Right renal pelvis (tissue), 4 donors: ENCODE measurements at places on chromosomes 11 and 22. TPM values are rescaled to one million over a fixed set of nuclear protein-coding genes. Genes with fewer than 3 reads are reported as not detected.

GRCh38 chr11:57222239-57222638, 14.8 kb downstream of the APLNR start:
- DNase-seq = no peak

DNA sequence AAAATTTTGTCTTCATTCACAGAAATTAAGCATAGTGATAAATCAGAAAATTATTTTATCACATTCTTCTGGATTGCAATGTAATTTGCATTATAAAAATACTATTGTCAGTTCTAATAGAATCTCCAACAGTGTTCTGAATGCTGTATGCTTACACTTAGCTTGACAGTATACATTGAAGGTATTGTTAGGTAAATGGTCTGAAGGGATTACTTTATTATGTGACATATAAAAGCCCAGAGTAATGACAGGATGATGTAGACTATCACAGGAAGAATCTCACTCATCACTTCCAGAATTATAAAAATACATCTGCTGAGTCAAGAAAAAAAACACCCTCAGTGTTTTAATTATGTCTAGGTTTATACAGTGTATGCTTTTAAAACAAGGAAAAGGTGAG, 1532.5 kb upstream of the RAG2 start:
- DNase-seq = no peak

DNA sequence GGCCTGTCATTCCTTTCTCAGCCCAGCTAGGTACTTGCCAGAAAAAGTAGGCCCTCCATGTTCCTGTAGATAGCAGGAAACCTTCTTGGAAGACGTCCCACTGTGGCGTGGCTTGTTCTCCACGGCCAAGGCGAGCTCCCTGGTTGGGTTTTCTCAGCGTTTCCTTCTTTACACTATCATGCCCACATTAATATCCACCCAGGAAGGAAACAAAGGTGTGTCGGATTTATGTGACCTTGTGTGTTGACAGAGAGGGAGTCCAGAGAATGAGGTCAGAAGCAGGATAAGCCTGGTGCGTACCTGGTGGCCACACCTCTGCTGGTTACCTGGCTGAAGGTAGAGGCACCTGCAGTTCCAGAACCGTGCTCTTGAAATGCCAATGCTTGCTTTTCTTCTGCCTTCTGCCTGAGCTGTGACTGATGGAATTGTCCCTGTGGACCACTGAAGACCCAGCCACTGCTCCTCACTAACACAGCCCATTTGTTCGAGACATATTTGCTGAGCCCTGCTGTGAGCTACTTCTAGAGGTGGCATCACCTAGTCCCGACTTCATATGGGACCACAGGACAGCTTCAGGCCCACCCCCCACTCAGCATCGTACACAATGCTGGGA, 7.9 kb downstream of the ASPHD2 start:
- no peak for DNase-seq

DNA sequence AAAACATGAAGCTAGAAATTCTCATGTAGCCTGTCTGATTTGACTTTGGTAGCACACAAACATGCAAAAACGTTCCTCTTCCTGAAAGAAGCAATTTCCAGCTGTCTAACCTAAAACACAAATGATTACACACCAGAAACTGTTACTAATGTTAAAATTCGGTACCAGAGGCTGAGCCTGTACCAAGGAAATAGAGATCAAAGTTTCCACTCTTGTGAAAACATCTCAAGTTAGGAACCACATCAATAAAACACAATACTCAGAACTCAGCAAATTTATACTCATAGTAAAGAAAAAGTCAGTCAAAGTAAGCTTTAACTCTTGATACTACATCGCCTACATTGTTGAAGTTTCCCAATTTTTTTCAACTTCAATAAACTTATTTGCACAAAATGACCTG, 107.8 kb downstream of the FCHSD2 start:
- no peak for DNase-seq

DNA sequence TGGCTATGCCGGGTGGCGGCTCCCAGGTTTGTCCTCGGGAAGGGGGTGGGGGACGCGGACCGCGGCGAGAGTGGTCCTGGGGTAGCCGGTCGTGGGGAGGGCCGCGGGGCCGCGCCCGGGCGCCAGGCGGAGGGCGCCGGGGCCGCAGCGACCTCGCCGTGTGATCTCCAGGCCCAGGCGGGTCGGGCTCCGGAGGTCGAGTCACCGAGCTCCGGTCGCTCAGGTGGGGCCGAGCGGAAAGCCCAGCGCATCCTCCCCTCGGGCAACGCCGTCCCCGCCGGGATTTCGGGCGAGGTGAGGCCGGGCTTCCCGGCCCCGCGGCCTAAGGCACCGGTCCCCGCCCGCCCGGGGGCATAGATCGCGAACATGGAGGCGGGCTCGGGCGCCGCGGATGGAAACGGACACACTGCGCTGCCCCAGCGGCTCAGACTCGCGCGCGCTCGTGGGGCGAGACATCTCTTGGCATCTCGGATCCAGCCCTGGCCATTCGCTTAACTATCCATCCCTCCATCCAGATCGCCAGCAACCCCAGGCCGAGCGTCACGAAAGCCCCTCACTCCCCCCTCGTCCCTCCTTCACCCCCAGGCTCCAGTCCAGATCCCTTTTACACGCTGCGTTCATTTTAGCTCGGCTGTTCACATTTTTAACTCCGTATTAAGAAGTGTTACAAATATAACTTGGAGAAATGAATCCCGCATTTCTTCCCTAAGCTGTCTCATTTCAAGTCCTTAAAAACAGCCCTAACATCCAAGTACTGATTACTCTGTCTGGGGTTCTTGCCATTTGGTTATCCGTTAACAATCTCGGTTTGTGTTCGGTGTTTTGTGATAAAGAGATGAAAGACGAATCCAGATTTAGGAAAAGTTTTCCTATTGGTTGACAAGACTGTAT, 460 bp downstream of the ZC3H12C start:
- DNase-seq = peak; percentile 47

The ADM2 gene
- 6.8 TPM for polyA plus RNA-seq

The CELSR1 gene
- polyA plus RNA-seq = 30.9 TPM

DNA sequence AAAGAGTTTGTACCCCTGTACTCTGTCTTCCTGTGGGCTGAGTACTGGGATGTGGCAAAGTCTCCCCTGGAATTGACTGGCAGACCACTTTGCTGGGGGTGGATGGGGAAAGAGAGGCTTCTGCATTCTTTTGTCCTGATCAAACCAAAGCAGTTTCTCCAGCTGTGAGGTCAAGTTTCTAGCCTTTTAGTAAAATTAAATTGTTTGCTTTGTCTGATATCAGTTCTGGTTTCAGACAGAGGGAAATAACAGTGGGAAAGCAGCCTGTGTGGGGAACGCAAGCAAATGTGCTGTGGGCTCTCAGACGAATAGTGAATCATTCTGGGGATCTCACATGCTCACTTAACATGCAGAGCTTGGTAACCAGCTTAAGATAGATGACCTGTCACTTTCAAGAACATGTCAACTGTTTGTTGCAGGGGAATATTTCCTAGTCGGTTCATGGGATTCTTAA, 151.6 kb downstream of the FAT3 start:
- DNase-seq = no peak

The OSM gene
- not detected for polyA plus RNA-seq

The TRIM51 gene
- not detected for polyA plus RNA-seq

The USP47 gene
- polyA plus RNA-seq = 75.0 TPM

- no peak for DNase-seq
Observed at GRCh38 chr11:85663080-85663752, 1.7 kb downstream of the CREBZF start.

- no peak for DNase-seq
Observed at GRCh38 chr11:99822846-99823565, 802.3 kb downstream of the CNTN5 start.

The ELMOD1 gene
- 0.26 TPM for polyA plus RNA-seq

- no peak for DNase-seq
Observed at GRCh38 chr11:69041516-69041915, 7.2 kb upstream of the TPCN2 start.

DNA sequence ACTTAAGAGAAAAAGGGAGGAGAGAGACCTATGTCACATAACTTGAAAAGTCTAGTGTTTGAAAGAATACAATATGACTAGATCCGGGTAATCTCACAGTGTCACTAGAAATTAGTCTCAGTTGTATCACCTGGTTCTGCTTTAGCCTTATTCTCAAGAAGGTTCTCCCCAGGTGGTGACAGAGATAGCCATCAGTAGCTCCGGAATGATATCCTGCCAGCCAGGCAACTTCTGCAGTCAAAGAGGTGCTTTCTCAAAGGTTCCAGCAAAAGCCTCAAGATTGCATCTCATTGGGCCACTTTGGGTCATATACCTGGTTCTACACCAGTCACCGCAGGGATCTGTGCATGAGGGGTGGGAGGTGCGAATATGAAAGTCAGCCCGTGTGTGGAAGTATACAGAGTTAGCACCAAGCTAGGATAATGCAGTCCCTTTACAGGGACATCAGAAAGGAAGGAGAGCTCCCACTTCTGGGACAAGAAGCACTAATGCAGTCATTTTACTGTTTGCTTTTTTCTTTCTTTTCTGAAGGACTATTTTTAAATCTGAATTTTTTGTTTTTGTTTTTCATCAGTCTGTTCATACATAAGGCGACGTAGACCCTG, 61.1 kb downstream of the CYB5R2 start:
- DNase-seq = no peak

The BEST1 gene
- 4.4 TPM for polyA plus RNA-seq

- no peak for DNase-seq
Observed at GRCh38 chr11:63603180-63603518, 11.1 kb downstream of the PLAAT3 start.

The TMPRSS4 gene
- polyA plus RNA-seq = 30.5 TPM

The CRYBB3 gene
- polyA plus RNA-seq = not detected

DNA sequence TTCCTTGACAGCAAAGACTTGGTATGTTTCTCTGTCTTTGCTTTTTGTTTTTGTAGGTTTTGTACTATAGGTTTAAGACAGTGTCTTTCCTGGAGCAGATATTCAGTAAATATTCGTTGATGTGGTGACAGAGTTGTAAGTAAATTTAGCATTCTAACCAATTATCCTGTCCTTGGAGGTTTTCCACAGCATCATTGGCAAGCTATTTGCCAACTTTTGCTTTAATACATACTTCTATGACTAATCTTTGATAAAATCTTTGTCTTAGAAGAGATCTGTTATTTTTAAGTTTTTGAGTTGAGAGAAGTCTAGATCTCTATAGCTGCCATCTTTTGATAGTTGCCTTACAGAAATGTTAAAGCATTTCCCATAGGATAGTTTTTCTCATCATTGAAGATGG, 3.8 kb downstream of the USP47 start:
- DNase-seq = no peak

DNA sequence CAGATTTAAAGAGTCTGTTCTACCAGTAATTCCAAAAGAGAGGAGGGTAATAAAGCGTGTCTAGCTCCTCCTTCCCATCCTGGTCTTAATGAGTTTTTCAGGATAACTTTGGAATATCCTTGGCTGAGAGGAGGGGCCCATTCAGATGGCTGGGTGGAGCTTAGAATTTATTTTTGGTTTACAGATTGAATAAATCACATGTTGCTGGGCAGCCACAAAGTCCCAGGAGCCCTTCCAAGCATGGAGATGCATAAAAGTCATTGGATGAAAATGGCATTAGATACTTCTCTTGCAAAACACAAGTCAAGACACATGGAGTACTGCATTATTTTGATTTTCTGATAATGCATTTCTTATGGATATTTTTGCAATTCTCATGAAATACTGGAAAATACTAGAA, 139.0 kb downstream of the TRPC6 start:
- no peak for DNase-seq

The SLC15A3 gene
- 25.9 TPM for polyA plus RNA-seq

The CEND1 gene
- 0.46 TPM for polyA plus RNA-seq

DNA sequence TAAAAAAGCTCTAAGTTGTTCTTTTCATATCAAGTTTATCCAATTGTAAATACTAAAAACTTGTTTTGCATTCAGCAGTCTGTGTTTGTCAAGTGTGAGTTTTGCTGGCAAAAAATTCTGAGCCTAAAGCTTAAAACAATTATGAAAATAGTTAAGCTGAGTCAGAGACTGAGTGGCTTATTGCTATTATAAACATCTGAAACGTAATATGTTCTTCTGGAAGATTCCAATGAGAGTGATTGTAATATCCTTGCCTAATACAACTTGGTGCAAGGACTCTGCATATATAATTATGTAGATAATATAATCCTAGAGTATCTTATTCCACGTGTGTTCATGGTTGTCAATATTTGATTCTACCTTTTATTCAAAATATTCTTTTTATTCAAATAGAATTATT, 14.1 kb upstream of the NUP50 start:
- DNase-seq = no peak

GRCh38 chr11:76723548-76723947, 53.0 kb upstream of the LRRC32 start:
- no peak for DNase-seq

- DNase-seq = no peak
Observed at GRCh38 chr11:35282221-35282882, 137.0 kb downstream of the SLC1A2 start.

The GPHA2 gene
- 1.7 TPM for polyA plus RNA-seq

DNA sequence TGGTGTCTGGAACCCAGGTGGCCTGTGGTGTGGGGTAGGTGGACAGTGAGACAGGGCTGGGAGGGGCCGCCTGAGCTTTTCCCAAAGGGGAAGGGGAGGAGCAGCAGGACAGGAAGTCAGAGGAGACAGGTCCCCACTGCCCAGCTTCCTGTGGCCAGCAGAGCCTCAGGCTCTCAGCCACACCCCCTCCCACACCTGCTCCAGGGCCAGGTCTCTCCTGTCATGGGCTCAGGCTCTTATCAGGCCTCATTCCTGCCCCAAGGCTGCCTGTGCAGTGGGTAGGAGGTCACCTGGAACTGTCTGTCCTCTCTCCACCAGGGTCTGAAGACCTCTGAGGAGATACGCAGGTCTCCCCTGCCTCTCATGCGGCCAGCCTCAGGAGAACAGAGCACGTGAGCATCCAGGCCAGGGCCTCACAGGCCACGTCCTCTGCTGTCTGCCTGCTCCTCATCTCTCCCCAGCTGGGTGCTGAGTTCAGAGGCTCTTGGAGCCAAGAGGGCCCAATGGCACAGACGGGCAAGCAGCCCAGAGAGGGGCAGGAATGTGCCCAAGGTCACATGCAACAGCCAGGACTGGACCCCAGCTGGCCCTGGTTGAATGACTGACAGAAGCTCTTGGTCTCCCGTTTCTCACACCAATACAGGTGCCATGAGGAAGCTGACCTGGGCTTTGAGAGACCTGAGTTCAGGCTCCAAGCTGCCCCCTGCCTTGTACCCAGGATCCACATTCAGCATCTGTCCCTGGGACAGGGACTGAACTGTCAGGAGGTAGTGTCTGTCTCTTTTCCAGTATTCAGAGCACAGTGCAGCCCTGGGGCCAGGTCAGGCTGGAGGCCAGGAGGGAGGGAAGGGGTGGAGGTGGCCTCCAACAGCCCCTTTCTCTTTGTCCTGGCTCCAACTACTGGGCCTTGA, 16.7 kb downstream of the STARD10 start:
- DNase-seq = no peak

The HTR3B gene
- polyA plus RNA-seq = not detected

The TRIM49 gene
- polyA plus RNA-seq = not detected

DNA sequence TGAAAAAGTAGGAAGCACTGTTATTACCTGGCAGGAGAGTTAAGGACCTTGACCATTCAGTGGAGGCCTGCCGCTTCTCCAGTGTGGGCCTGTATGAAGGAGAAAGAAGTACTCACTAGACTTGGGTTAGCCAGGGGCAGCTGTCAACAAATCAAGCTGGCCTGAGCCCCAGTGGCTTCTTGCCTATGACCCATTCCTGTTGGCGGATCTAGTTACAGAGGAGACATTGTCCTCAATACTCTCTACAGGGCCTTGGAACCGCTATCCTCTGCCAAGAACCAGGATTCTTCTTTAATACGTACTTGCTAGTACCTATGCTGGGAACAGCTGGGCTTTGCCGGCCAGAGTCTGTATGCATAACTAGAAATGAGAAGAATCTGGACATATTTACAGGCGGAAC, 68.1 kb downstream of the ALX4 start:
- DNase-seq = no peak

The DRD2 gene
- polyA plus RNA-seq = 0.60 TPM
